ENCODE measurements at places on chromosomes 1 and 21.

- DNase-seq: peak; percentile 58
Measured at GRCh38 chr1:91889717-91890459, 3.9 kb upstream of the TGFBR3 start.

DNA sequence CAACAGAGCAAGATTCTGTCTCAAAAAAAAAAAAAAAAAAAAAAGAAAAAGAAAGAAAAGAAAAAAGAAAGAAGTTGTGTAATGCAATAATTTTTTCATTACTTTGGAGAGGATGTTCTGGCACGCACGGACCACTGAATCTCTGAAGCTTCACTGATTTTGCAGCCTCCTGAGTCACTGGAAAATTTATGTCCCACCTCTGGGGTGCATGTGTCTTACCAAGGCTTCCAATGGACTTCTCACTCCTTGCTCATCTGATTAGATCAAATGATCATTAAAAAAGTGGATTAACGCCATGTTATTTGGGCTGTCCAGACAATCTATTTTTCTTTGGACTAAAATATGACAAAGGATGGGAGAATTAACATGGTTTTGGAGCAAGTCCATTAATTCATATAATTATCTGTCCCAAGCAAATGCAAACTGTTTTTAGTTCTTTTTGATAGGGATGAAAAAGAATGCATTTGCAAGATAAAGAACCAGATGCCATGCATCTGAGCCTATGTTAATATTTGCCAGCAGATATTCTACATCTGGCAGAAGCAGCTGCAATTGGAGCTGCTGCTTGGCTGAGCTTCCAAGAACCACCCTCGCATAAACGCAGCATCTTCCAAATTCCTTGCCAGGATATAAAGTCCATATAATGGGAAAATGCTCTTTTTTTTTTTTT, 10.1 kb upstream of the MAP1LC3C start:
- no peak for DNase-seq

GRCh38 chr21:29121759-29122158, 8.7 kb upstream of the MAP3K7CL start:
- no peak for DNase-seq

DNA sequence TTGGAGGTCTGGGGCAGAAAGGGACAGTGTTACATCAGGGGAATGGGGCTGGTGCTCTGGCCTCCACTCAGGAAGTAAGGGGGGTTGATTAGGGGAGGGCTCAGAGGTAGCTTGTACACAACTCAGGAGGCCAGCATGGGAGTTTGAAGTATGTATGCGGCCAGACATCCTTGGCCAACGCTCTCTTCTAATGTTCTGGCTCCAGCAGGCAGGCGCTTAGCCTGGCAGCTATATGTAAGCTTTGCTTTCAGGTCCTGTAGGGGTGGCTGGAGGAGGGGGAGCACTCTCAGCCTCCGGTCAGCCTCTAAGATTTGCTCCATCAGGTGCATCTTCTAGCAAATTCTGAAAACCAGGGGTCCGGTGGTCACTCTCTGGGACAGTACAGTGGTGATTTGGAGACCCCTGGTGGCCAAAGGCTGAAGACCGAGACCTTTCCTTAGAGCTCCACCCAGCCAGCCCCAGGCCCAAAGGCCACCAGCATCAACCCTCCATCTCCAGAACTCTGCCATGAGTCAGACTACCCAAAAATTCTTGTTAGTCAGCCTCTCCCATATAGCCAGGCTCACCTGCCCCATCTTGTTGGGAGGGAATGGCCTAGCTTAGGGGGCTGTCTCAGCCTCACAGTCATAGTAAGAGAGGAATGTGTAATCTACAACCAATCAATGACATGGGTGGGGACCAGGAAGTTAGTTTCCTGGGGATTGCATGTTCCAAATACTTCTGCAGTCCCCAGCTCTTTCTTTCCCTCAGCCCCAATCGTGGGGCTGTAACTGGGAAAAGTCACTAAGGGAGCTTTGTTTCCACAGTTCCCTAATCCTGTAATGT, 9.7 kb upstream of the COL8A2 start:
- no peak for DNase-seq

GRCh38 chr21:14762734-14763694, 216.9 kb upstream of the SAMSN1 start:
- peak; percentile 2 for DNase-seq

DNA sequence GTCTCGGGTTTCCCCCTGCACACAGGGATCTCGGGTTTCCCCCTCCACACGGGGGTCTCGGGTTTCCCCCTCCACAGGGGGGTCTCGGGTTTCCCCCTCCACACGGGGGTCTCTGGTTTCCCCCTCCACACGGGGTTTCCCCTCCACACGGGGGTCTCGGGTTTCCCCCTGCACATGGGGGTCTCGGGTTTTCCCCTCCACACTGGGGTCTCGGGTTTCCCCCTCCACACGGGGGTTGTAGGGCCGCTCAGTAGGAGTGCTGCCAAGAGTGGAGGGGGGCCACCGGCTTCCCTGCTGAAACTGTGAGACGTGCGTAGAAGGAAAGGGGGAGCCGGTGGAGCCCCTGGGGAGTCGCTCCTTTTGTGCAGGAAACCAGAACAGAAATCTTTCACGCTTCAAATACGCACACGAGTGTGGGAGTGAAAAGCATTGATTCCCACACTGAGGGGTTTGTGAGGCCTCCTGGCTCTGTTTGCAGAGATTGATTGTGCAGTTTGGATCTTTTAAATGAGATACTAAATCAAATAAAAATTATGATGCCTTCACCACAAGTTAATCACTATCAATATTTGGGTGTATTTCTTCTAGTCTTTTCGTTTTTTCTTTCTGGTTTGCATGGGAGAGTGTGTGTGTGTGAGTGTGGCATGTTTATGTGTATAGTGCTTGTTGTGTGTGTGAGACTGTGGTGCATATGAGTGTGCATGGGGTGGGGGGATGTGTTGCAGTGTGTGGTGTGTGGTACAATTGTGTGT, 54.3 kb upstream of the TRAPPC10 start:
- DNase-seq: no peak

- no peak for DNase-seq
Measured at GRCh38 chr1:3630914-3631313, 6.1 kb downstream of the TPRG1L start.

DNA sequence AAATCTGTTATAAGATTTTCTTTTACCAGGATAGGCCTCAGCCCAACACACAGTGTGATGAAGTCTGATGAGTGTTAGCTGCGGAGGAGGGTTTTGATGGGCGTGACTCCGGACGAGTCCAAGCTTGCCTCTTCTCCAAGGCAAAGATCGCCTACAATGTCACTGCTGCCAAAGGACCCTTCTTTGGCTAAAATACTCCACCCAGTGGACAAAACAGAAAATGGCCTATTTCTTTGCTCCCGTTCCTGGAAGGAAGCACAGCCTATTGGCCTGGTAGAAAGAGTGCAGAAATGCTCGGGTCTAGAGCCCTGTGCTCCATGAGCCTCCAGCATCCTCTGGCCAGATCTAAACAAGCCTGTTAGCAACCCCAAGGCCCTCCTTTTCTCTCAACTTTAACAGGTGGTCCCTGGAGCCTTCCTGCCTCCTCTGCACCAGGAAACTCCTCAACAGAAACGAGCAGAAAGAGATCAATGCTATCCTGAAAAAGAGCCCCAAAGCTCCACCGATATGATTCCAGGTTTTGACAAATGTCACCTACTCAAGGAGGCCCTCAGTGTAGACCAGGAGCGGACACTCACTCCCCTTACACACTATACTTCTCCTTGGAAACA, 3.4 kb upstream of the CASQ2 start:
- peak; percentile 86 for DNase-seq

GRCh38 chr21:38561613-38562581, 63.6 kb upstream of the ERG start:
- DNase-seq: no peak

DNA sequence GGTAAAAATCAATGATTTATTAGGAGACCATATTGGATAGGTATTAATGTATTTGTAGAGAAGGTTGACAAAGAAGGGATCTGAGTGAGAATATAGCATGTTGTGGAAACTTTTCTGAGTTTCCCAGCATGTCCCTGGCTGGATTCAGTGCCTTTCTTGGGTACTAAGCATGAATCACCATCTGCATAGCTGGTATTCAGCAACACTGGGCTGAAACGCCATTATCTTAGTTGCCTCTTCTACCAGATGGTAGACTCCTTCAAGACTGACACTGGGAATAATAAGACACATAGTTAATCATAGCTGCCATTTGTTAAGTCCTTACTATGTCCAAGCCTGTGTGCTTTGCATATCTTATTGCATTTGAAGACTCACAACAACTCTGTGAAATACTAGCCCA, 45.5 kb downstream of the ATP5PF start:
- peak; percentile 9 for DNase-seq

GRCh38 chr1:243554686-243555085, 295.4 kb downstream of the AKT3 start:
- no peak for DNase-seq

DNA sequence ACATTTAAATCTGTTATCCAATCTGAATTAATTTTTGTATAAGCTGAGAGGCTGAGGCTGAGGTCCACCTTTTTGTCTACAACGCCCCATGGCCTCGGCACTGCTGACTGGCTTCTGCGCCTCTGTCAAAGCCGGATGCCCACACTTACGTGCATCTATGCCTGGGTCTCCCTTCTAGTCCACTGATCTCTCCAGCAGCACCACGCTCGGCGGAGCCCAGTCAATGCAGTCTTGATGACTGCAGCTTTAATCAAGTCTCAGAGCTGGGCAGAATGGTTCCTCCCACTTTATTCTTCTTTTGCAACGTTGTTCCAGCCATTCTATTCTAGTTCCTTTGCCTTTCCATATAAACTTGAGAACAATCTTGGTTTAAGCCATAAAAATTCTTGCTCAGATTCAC, 9.4 kb downstream of the PRDM15 start:
- no peak for DNase-seq

GRCh38 chr1:200409203-200409760, 554 bp downstream of the ZNF281 start:
- peak; percentile 61 for DNase-seq

GRCh38 chr1:211687462-211688215, 12.2 kb upstream of the NEK2 start:
- DNase-seq: no peak

DNA sequence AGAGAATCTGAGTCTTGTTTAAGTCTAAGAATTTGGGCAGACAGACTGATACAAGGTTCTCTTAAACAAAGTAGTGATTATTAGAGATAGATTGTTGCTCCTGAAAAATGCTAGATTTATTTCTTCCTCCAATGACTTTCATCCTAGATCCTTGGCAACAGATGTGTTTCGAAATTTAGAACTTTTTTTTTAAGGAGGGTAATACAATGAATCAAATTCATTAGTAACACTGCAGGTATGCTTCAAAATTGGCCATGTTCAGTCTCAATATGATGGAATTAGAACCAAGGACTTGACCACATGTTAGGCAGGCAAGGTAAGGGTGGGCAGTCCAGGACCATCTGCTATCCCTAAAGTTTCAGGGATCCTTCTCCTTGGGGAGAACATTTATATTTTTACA, 4.5 kb upstream of the LCE1F start:
- DNase-seq: no peak

GRCh38 chr1:154270833-154271232, 1.6 kb upstream of the HAX1 start:
- no peak for DNase-seq

- DNase-seq: peak; percentile 5
Measured at GRCh38 chr1:242784807-242785206, 260.3 kb upstream of the PLD5 start.

- peak; percentile 36 for DNase-seq
Measured at GRCh38 chr1:20151906-20152598, 12.9 kb downstream of the PLA2G2F start.

GRCh38 chr1:184866586-184866985, 107.7 kb downstream of the NIBAN1 start:
- no peak for DNase-seq

GRCh38 chr1:184958554-184959353, 15.6 kb downstream of the NIBAN1 start:
- DNase-seq: peak; percentile 19

- DNase-seq: peak; percentile 35
Measured at GRCh38 chr21:34126269-34126668, 52.9 kb downstream of the MRPS6 start.

DNA sequence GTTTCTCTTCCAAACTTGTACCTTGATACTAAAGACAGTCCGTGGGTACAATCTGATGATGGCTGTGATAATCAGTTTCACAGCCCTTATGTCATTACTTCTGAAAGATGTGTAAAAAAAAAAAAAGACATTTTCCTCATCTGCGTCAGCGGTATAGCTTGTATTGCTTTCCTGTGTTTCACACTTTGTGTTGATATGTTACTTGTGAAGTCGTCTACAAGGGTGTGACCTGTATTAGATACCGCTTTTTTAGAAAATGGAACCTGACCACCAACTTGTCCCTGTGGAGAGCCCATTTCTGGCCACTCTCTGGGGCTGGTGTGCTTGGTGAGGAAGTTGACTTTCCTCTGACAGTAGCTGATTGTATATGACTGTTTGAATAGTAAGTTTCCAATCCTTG, 50.5 kb downstream of the PEX14 start:
- DNase-seq: no peak

GRCh38 chr1:204989266-204990058, 53.5 kb upstream of the CNTN2 start:
- DNase-seq: peak; percentile 72

- DNase-seq: no peak
Measured at GRCh38 chr21:45875881-45876280, 105.7 kb upstream of the COL6A1 start.

DNA sequence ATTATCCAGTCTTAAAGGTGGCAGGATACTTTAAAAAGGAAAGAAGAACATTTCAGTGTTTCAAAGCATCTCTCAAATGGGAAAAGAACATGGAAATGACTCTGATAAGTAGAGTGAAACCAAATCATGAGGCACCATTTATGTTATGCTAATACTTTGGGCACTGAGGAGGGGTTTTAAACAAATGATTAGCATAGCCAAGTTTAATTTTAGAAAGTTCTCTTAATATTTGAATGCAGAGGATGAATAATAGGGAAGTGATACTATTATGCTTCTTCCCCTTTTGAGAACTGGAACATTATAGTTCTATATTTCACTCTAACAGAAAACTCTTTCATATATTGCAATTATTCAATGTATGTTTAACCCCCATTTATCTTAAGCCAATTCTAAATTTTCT, 1181.9 kb upstream of the PRMT6 start:
- no peak for DNase-seq

DNA sequence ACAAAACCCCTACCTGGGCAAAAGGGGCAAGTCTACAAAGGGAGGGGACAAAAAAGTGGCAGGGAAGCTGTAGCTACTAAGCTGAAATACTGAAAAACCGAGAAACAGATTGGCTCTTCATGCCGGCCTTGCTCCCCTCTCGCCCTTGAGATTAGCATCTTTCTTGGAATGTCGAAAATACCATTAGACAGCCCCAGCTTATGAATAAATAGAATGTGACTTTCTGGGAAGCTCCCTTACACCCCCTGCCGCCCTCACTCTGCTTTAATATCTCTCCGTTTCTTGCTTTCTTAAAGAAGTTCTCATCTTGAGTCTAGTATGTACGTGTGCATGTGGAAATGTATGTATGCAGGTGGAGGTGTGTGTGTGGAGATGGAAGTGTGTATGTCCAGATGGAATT, 14.1 kb downstream of the TRAF3IP3 start:
- peak; percentile 30 for DNase-seq

GRCh38 chr1:47507881-47508701, 70.2 kb downstream of the FOXD2 start:
- no peak for DNase-seq

Data from iris pigment epithelial cell (primary cell).